ENCODE measurements at places on chromosomes 1 and 21.

DNA sequence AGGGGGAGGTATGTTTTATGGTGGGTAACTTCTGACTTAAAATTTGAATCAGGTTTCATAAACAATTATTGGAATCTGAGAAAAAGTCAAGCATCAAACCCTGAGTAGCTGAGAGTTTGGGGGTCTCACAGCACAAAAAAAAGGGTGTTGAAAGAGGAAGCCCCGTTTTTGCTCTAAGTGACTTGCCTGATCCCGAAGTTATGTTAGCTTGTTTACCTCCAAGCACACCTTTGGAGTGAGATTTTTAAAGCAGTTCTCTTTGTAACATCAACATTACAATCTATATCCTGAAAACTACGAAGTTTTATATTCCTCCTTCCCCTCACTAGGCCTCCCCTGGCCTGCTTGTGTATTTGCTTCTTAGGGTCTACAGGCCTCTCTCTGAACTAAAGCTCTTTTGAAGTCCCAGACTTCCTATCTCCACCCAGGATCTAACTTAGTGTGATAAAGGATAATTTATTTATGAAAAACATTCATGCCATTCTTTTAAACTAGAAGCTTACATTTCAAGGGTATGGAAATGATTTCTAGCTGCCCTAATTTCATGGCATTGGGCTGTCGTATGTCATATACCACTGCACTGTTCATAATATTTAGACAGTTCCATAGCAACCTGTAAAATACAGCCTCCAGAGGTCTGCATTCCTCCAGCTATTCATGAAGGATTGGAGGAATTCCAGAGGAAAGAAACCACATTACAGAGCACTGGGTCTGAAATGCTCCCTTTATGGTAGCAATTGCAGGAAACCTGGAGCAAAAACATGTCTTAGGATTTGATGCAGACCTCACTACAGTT is 36.1 kb upstream of the RGS1 start:
- DNase-seq: no peak

- no peak for DNase-seq
Observed at GRCh38 chr1:204293605-204294337, 66.0 kb downstream of the PLEKHA6 start.

DNA sequence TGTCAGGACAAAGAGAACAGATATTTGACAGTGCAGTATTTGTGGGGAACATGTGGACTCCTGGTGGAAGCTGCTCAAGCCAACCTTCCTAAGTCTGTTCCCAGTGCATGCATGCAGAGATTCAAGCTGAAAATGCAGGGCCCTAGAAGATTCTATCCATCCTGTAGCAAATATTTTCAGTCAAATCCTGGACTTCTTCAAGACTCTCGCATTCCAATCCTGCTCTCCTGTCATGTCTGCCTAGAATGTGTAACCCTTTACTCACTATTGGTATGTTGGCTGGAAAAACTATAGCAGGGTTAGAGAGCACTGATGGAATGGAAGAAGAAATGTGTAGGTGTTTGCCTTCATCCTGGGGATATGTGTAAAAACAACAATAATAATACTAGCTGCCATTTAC is 385.6 kb upstream of the PKN2 start:
- no peak for DNase-seq

- DNase-seq: no peak
Observed at GRCh38 chr1:204072931-204073836, at the start of gene SOX13. TSS of gene SOX13 (plus strand) at chr1:204073115. CDS start at chr1:204112916, 39,801 bp downstream.

DNA sequence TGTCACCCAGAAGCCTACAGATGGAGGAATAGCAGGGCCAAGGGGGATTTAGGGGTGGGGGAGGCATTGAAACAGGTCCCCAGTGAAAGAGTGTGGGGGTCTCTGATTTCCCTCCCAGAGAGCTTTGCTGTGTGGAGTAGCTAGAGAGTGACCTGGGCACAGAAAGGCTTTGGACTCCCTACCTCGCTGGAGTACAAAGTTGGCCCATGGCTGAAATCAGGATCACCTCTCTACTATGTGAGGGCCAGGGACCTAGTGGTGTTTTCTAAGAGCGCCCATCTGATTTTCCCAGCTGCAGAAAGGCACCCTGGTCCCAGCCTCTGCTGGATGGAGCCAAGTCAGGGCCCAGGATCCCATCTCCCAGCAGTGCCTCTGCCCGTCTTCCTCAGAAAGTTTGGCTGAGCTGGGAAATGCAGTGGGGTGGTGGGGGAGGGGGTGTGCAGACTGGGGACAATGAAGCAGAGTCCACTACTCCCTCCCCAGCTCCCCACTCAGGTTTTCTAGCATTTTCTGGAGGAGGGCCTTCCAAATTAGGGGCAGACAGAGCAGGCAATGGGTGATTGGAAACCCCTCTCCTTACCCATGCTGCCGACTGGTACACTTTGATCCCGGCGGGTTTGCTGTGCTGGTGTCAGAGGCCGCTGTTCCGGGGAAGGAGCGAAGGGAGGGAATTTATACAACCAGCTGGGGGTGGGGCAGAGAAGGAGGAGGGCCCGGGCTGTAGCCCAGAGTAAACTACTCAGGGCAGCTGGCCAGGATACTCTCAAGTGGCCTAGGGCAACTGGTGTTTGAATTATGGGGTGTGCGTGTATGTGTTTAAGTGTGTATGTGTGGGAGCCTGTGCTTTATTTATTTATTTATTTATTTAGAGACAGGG is at the start of gene SELENBP1:
Gene SELENBP1, minus strand, starts transcription at position 648 of the 877 bp plus-strand sequence. Its CDS starts 64 bp downstream, at position 584.
- DNase-seq: no peak

- no peak for DNase-seq
Observed at GRCh38 chr1:115364780-115365155, 26.7 kb upstream of the NGF start.

GRCh38 chr1:218872026-218872425 is 301.7 kb upstream of the LYPLAL1 start:
- no peak for DNase-seq

GRCh38 chr21:39088831-39089380 is 94.3 kb downstream of the PSMG1 start:
- DNase-seq: no peak

DNA sequence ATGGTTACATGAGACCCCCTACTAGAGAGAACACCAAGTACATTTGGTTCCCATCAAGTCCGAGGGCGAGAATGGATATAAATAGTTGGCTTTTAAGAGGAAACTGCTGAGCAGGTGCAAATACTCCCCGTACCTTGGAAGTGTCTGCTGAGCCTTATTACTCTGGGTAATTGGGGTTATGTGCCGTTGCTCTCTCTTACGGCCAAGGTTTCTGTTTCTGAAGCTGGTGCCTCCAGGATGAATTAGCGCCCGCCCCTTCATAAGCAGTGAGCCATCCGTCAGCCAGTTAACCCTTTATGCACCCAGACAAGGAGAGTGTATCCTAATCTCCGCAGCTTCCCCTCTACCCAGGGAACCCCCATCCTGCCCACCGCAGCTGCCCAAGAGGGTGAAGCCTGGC is 90.4 kb upstream of the AJAP1 start:
- no peak for DNase-seq

DNA sequence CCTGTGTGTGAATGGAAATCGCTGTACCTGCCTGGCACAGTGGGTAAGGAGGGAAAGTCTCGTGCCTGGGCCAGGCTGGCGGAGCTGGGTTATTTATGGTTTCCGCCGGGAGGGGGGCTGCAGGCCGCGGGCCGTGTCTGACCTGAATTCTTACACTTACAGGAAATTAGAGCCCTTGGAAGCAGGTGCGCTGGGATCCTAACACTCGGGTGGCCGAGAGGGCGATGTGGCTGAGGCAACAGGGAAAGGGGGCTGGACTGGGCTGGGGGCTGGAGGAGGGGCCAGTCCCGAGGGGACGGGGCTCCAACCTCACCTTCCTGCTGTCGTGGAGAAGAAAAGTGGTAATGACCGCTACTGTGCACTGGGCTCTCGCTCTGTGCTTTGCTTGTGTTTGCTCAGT is 109.4 kb upstream of the WNT4 start:
- DNase-seq: no peak

- peak; percentile 88 for DNase-seq
Observed at GRCh38 chr1:155208541-155209311, at the start of gene MTX1. TSS of gene MTX1 (plus strand) at chr1:155208695. CDS start at chr1:155208805, 110 bp downstream.

DNA sequence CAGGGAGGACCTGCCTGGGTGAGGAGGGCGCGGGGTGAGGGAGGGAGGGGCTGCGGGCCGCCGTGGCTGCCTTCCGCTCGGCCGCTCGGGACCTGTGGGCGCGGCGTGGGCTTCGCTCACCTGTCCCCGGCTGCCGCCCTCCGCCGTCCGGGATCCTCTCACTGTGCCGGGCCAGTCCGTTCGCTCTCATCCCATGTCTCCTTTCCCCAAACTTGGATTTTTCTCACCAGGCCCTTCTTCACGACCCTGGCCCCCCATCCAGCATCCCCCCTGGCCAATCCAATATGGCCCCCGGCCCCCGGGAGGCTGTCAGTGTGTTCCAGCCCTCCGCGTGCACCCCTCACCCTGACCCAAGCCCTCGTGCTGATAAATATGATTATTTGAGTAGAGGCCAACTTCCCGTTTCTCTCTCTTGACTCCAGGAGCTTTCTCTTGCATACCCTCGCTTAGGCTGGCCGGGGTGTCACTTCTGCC is 362 bp downstream of the ZBTB48 start:
- DNase-seq: no peak

- DNase-seq: no peak
Observed at GRCh38 chr1:207501071-207501470, 5.1 kb downstream of the CR1 start.

DNA sequence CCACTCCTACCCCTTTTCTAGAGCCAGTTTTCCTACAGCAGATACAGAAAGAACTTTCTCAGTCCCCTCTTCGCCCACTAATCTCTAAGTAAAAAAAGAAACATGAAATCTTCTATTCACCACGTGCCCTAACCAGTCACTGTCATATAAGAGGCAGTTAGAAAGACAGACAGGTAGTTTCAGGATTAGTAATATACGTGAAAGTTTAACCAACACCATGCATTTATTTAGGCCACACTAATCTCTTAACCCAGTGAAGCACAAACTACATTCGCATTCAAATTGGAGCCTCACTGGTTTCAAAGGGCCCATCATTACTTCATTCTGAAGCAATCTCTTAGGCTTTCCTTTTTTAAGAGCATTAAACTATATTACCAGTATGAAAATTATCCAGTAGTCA is 10.1 kb downstream of the GPATCH2 start:
- no peak for DNase-seq

DNA sequence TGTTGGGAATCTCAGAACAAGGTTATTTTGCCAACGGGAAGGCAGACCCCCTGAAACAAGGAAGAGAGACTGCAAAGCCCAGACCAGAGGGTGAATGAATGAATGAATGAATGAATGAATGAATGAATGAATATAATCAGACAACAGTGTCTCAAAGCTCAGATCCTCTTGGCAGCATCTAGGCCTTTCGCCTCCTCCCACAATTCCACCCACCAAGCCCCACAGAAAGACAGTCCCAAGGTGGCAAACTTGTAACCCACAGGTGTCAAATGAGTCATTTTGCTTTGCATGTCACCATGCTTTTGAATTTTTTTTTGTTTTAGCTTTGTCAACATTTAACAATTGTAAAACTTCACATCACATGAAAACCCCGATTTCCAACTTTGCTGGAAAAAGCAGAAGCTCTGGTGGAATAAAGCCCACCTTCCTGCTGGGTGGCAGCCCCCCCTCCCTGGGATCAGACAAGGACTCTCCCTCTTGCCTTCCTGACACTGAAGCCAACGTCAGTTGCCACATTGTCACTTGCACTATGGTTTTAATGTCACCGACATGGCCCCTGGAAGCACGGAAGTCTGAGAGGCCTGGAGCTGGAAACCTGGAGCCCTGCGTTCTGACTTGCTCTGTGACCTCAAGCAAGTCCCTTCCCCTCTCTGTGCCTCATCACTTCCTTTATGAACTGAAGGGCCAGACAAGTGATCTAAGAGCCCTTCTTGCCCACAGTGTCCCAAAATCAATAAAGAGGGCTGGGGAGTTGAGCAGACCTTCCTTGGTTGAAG is 134.6 kb upstream of the RUNX3 start:
- peak; percentile 39 for DNase-seq

- no peak for DNase-seq
Observed at GRCh38 chr1:168774241-168774640, 45.2 kb upstream of the DPT start.

DNA sequence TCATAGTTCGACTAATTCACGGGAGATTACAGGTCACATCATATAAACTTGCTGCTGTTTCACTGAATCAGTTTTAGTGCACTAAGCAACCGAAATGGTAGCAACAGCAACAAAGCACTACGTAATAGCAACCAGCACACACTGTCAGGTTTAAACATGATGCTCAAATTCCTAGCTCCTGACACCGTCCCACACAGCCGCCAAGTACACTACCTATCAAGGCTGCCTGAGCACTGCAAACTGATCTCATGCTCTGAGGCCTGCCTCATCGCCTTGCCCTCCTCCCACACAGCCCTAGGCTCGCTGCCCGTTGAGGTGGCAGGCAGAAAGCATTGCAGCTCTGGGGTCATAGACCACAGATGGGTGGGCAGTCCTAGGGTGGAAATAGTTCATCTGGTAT is 12.4 kb downstream of the LAMC2 start:
- DNase-seq: no peak

- DNase-seq: no peak
Observed at GRCh38 chr1:62426794-62427193, 10.1 kb upstream of the USP1 start.

DNA sequence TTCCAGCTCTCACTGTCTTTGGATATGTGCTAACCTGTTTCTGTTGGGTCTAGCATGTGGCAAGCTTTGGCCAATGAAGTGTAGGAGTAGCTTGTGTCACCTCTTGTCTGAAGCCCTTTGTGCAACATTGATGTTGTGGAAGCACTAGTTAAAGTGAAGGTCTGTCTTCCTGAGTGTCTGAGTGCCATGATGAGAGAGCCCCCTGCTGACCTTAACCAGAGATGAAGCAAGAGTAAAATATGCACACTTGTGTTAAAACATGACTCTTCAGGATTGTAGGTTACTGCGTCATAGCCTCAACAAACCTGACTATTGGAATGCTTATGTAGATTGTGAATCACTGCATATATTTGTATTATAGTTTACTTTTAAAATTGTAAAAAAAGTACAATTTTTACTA is 103.7 kb downstream of the NCAM2 start:
- DNase-seq: no peak

- DNase-seq: no peak
Observed at GRCh38 chr1:94379615-94380014, 38.6 kb upstream of the ABCD3 start.

- no peak for DNase-seq
Observed at GRCh38 chr21:24280596-24280995, 1326.7 kb downstream of the MRPL39 start.

DNA sequence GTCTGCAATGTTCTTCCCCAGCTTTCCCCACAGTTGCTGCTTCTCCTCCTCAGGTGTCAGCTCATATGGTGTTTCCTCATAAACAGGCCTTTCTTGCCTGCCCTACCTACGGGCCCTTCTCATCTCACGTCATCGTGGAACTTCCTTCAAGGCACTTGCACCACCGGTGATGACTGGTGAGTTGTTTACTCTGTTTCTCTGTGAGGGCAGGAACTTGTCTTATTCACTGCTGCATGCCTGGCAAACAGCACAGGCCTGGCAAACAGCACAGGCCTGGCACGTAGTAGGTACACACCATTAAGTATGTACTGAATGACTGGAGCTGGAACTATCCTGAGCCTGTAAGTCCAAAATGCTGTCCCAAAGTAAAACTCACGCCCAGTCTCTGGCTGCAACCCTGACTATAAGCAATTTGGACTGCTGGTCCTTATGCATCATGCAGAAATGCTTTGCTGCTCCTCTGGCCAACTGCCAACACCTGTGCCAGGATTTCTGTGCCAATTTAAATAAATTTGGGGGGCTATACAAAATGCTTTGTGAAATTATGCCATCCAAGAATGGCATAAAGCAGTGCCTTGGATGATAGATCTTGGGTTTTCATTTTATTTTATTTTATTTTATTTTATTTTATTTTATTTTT is 25.7 kb downstream of the STK40 start:
- peak; percentile 43 for DNase-seq

- no peak for DNase-seq
Observed at GRCh38 chr21:15446223-15446622, 283.6 kb upstream of the USP25 start.
